ENCODE measurements at places on chromosomes 4 and X. TPM values are rescaled to one million over a fixed set of nuclear protein-coding genes. Genes with fewer than 3 reads are reported as not detected.
A peak's percentile ranks its signal among the peaks of the same experiment; 100 is the strongest.

DNA sequence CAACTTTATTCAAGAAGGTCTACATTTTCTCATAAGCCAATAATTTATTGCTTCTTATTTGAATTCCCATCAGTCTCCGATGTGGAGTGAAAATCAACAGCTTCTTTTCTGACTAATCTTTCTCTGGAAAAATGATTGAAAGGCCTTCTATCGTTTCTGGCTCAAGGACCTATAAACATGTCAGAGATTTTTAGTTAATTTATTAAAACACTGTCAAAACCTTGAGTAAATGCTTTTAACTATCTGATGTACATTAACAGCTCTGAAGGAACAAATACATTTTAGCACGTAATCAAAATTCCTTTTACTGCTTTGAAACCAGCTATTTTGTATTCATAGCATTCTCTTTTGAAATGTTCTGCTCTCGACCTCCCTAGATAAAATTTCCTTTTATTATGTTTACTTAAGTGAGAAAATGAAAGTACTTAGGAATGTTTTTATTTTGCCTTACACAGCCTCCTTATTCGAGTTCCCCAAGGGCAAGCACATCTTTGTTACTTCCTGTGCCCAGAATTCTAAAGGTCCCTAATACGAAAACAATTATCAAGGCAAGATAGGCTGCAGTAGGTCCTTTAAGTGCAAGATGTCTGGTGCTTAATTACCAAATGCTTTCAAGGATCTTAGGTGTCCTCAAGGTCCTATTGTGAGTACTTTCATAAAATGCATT is 3.1 kb upstream of the ZFX start:
- DNase-seq, result no peak

GRCh38 chrX:23901060-23901459 is 6.7 kb downstream of the APOO start:
- DNase-seq, result no peak

DNA sequence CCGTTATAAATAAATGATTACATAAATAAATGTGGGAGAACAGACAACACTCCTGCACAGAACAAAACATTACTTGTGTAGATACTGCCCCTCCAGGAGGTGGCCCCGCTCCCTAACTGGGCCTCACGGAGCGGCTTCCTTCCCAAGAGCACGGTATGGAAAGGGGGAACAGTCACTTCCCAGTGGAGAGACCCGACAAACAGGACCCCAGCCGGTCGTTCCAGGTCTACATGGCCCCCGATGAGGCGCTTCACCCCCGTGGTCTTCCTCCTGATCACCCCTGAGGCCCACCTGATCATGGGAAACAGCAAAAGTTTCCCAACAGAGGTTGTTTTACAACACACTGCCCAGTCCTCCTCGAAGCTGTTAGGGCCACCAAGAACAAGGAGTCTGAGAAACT is 6.6 kb upstream of the SLC6A8 start:
- DNase-seq, result peak; percentile 22

GRCh38 chr4:8846826-8847225 is 24.8 kb downstream of the HMX1 start:
- no peak for DNase-seq

- DNase-seq, result peak; percentile 94
Measured at GRCh38 chr4:72567821-72568675, 973 bp downstream of the ADAMTS3 start.

DNA sequence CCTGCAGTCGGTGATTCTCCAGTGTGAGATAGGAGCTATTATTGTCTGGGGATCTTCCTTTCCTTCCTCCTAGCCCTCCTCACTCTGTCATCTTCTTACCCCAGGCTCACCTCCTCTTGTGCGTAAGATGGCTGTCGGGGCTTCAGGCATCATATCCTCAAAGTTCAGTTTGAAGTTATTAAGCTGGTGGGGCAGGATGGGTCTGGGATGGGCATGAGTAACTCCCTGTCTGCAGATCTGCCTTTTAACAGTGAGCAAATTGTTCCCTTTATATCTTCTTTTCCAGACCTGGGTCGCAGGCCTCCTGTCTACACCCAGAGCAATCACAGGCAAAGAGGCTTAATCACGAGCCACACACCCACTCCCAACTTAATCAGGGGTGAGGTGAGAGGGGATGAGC is 900 bp upstream of the MTMR1 start:
- DNase-seq, result no peak

DNA sequence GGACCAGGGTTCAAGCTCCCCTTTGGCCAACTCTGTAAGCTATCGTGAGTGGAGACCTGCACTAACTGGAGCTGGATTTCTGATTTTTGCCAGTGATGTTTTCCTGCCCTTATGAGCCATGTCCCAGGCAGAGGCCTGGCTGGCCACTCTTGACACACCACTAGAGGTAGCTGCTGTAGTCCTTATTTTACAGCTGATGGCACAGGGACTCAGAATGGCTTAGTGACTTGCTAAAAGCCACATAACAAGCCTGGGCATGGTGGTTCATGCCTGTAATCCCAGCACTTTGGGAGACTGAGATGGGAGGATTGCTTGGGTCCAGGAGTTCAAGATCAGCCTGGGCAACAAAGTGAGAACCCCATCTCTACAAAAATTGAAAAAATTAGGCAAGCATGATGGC is 33.4 kb downstream of the CYTL1 start:
- DNase-seq, result peak; percentile 56

DNA sequence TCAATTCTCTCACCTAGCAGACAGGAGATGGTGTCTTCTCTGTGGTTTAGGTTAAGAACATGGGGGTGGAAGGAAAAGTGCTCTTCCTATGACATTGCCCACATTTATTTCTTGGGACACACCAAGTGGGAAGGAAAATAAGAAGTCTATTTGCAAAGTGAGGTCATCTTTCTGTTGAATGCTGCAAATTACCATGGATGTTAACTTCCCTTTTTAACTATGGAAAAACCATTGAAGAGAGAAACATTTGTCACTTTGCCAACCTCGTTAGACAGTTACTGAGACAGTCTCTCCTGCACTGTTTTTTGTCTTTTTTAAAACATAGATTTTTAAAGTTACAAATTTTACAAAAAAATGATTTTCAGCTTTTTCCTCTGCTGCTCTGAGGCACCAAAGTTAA is 72.8 kb upstream of the BEND4 start:
- no peak for DNase-seq

DNA sequence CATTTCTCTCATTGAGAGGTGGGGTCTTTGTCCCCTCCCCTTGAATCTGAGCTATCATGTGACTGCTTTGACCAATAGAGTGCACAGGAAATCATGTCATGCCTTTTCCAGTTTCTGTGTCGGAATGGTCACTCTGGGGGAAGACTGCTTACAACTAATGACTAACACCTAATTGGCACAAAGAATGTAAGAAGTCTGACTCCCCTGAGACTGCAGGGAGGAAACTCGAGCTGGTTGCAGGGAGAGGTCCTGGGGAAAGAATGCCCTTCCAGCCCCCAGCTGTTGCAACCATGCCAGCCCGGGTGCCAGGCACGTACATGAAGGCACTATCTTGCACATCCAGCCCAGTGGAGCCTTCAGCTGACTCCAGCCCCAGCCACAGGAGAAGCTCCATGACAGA is 254.2 kb downstream of the DHX15 start:
- DNase-seq, result no peak

- no peak for DNase-seq
Measured at GRCh38 chrX:19857131-19857530, 30.3 kb downstream of the SH3KBP1 start.

- no peak for DNase-seq
Measured at GRCh38 chr4:73613130-73613529, 7.1 kb downstream of the RASSF6 start.

- DNase-seq, result no peak
Measured at GRCh38 chr4:80186676-80187075, 10.6 kb upstream of the PRDM8 start.

DNA sequence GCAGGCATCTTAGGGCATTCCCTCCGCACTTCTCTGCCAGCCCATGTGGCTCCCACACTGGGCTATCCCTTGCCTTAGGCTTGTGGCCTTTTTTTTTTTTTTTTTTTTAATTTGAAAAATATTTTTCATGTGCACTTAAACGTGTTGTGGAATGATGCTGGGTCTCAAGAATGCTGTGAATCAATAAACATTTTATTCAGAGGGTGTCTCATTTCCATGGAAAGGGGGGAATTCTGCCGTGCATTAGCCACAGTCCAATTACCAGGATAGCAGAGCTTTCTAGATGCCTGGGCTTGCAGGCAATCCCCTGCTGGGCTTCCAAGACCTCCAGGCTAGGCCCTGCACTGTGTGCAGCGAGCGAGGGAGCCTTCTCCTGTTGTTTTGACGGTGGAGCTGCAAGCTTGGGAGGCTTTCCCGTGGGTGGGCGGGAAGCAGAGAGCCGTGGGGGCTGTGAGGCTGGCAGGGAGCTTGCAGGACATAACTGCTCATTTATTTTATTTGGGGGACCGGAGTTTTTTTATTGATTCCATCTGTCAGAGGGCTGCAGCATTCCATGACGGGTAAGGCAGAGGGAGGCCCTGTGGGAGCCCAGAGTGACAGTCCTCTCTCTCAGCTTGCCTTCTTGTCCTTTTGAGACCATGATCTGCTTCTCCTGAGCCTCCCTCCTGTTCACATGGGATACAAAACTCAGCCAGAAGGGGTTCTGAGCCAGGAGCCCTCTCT is 2.6 kb upstream of the CPZ start:
- no peak for DNase-seq

DNA sequence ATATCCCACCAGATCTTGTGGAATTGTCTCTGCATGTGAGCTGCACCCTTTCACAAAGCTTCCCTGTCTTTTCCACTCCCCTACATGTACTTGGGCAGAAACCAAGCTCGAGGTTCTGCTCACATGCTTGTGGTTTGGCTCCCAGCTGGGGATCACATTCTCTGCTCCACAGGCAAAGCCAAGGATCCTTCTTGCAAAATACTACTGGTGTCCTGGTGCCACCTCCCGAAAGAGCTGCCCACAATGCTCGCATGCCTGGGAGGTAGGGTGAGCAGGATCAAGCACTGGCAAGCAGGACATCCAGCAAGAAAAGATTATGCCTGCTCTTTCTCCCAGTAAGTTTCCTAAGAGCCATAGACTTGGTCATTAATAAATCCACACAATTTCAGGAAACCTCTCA is 45.1 kb upstream of the PPARGC1A start:
- no peak for DNase-seq

GRCh38 chr4:141609243-141609642 is 27.1 kb upstream of the IL15 start:
- no peak for DNase-seq

MBNL3 gene
- 2.6 TPM for total RNA-seq

CXCL3 gene
- 3.7 TPM for total RNA-seq

SLC16A2 gene
- 17.1 TPM for total RNA-seq

TBX22 gene
- total RNA-seq, result 0.81 TPM

KCNIP4 gene
- not detected for total RNA-seq

SCOC gene
- total RNA-seq, result 30.4 TPM

FUNDC2 gene
- 62.1 TPM for total RNA-seq

ARAF gene
- total RNA-seq, result 48.4 TPM

MAOB gene
- total RNA-seq, result 1.4 TPM

NAA11 gene
- not detected for total RNA-seq

PLAC1 gene
- total RNA-seq, result 0.68 TPM

RBMX2 gene
- 22.1 TPM for total RNA-seq

PTCHD1 gene
- 1.4 TPM for total RNA-seq

DUX4 gene
- not detected for total RNA-seq

TSPAN6 gene
- 61.3 TPM for total RNA-seq

C4orf51 gene
- 6.0 TPM for total RNA-seq

All from H9 (cell line).